Cerebellar nuclear complex (tissue), 1 donor: ENCODE measurements at places on chromosomes 6 and 20.

- no peak for DNase-seq
Observed at GRCh38 chr6:162726947-162727321, 632 bp downstream of the PRKN start.

- DNase-seq = no peak
Observed at GRCh38 chr20:24309596-24309995, 159.8 kb upstream of the SYNDIG1 start.

GRCh38 chr6:37620519-37620918 is 77.2 kb downstream of the MDGA1 start:
- DNase-seq = no peak

- DNase-seq = no peak
Observed at GRCh38 chr6:14620522-14620921, 502.9 kb downstream of the CD83 start.

- no peak for DNase-seq
Observed at GRCh38 chr20:47031004-47031403, 136.4 kb downstream of the EYA2 start.

DNA sequence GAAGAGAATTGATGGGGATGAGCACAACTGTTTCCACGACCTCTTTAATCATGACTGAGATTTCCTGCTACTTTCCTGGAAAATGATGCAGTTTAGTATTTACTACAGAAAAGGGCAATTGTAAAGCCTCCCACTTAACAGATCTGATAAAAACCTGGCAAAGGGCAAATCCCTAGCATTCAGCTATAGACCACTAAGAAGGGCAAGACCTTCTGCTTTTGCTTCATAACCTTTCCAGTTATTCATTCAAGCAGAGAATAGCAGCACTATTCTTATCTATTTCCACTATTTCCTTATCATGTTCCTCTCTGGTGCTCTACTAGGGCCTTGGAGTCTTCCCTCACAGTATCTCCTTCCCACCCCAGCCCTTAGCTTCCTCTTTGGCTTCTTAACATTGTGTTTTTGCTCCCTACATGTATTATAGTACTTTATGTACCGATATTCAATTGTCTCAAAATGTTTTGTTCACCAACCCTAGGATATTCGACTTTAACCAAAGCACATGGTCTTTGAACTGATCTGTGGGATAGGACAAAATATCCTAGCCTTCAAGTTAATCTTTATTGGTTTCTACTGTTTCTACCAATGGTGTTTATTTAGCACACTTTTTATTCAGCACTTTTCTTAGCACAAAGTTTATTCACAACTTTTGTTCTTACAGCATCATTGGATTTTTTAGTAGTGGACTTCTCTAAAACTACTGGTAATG is 32.7 kb upstream of the MANEA start:
- DNase-seq = no peak

GRCh38 chr6:141641951-141642350 is 490.8 kb upstream of the GJE1 start:
- no peak for DNase-seq

DNA sequence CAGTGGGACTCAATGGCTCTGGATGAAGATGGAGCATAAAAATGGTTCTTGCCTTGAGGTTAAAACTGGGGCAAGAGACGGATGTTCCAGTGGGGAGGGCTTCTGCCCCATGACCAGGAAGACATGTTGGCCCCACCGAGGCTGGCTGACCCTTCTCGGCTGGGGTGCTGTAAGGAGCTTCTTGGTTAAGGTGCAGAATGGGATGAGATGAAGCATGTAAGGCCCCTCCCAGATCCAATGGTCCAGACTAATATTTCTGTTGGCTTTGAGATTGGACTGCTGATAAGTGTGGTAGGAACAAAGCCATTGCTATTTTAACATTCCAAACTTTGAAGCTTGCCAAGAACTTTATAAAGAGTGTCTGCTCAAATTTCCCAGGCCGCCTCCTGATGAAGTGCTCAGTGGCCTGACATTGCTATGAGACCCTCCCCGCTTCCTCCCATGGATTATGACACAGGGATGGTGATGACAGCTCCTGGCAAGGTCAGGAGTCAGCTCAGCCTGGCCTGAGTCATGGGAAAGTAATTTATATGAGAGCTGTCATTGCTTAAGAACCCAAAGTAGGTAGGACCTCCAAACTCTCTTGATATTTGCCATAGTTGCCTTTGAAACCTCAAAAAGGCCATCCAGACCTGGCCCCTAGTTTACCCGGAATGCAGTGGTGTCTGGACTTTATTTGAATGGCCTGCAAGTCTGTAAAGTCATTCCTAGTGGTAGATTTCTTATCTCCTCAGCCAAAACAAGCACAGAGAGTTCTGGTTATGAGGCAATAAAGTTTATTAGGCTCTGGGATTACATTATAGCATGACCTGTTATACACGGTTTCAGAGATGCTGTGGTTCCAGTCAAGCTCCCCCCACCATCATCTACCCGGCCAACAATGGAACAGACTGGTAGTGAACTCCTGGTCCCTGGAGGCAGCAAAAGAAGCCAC is 55.2 kb downstream of the TGM2 start:
- DNase-seq = no peak

GRCh38 chr6:111667931-111668330 is 62.3 kb upstream of the TRAF3IP2 start:
- no peak for DNase-seq
